ENCODE measurements at places on chromosomes 5 and 9.
A peak's percentile ranks its signal among the peaks of the same experiment; 100 is the strongest.

- DNase-seq, result no peak
Measured at GRCh38 chr9:128213746-128214497, 10.7 kb downstream of the DNM1 start.

GRCh38 chr9:26758655-26759054, 133.9 kb downstream of the CAAP1 start:
- no peak for DNase-seq

DNA sequence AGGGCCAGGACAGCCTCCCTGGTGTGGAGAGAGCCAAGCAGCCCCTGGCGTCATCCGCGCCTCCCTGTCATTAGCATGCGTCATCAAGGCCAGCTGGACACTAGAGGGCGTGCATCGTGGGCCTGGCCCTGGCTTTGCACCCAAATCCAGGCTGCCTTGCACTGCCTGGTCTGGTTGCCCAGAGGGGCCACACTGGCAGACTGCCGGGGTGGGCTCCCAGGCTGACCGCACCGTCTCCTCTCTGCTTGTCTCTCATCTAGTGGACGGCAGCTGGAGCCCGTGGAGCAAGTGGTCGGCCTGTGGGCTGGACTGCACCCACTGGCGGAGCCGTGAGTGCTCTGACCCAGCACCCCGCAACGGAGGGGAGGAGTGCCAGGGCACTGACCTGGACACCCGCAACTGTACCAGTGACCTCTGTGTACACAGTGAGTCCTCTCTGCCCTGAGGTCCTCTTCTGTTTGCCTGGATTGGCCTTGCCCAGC, 29.0 kb downstream of the HK3 start:
- DNase-seq, result peak; percentile 59

DNA sequence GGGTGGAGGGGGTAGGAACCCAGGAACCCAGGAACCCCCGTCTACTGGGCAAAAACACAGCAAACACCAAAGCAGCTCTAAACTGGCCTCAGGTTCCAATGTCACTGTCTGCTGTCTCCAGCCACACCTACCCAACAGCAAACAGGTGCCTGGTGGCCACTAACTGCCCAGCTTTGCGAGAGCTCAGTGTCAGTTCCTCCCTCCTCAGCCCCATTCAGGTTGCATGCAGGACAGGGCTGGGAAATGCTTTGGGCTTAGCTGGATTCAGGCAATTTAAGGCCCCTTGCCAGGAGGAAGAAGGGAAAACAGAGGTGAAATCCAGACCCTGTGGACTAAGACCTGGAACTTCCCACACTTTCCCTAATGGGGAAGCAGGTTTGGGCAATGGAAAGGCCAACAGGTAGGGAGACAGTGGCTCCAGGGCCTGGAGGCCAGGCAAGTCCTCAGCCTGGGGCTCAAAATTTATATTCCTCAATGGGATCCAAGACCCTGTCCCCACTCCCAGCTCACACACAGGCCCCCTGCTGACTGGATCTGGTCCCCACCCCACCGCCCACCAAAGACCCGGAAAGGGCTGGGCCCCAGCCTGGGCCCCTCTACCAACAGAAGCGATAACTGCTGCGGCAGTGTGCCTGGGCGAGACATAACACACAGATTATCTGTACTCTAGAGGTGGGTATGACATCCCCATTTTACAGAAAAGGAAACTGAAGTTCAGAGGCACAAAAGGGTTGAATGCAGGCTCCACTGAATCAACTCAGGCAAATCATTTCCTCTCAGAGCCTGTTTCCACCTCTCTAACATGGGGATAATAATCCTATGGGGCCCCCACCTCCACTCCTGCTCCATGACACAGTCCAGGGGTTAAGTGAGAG, 3.5 kb downstream of the EEIG1 start:
- no peak for DNase-seq

GRCh38 chr5:160036243-160036642, 27.3 kb downstream of the TTC1 start:
- DNase-seq, result no peak

- no peak for DNase-seq
Measured at GRCh38 chr9:4756420-4756819, 15.4 kb upstream of the AK3 start.

Data from retina (tissue), 1 donor.